ENCODE measurements at places on chromosomes 5 and 9.

DNA sequence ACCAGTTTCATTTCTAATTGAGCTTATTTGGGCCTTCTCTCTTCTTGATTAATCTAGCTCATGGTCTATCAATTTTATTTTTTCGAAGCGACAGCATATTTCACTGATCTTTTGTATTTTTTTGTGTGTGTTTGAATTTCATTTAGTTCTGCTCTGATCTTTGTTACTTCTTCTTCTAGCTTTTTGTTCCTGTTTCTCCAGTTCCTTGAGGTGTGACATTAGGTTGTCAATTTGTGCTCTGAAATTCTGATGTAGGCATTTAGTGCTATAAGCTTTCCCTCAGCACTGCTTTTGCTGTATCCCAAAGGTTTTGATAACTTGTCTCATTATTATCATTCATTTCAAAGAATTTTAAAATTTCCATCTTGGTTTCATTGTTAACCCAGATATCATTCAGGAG lies 67.3 kb downstream of the STRBP start:
- no peak for DNase-seq

DNA sequence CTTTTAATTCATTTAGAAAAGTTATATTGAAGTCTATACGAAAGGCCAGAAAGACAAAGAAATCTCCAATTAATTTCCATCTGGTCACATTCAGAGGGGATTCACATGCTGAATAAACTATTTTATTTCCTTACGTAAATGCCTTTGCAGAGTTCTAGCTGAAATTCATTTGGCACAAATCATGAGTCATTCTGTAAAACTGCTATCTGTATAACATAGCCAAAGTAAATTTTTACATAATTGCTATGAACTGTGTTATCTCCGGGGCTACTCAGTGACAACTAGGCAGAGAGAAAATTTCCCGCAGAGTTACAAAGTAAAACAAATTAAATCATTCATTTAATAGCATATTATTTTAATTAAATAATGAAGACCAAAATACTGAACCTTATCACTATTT lies 463.2 kb upstream of the ADAMTS16 start:
- no peak for DNase-seq

- no peak for DNase-seq
Measured at GRCh38 chr9:86643946-86644674, 289.9 kb upstream of the TUT7 start.

GRCh38 chr9:130359819-130360218 lies 84.9 kb upstream of the ASS1 start:
- no peak for DNase-seq

DNA sequence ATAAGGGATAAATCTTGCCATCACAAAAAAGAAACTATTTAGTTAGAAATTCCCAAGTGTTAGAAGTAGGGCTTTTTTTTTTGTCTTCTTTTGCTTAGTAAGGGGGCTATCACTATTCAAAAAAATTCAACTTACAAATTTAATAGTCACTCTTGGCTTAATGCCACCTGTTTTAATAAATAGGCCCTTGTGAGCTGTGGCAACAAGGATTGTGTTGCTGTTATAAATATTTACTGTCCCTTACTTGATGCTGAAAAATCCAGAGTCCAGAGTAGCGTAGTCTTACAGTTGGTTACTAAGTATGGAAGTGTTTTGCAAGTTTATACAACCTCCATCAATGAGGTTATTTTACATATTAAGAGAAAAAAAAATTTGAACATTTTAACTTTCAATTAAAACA lies 21.4 kb upstream of the CEP78 start:
- no peak for DNase-seq

DNA sequence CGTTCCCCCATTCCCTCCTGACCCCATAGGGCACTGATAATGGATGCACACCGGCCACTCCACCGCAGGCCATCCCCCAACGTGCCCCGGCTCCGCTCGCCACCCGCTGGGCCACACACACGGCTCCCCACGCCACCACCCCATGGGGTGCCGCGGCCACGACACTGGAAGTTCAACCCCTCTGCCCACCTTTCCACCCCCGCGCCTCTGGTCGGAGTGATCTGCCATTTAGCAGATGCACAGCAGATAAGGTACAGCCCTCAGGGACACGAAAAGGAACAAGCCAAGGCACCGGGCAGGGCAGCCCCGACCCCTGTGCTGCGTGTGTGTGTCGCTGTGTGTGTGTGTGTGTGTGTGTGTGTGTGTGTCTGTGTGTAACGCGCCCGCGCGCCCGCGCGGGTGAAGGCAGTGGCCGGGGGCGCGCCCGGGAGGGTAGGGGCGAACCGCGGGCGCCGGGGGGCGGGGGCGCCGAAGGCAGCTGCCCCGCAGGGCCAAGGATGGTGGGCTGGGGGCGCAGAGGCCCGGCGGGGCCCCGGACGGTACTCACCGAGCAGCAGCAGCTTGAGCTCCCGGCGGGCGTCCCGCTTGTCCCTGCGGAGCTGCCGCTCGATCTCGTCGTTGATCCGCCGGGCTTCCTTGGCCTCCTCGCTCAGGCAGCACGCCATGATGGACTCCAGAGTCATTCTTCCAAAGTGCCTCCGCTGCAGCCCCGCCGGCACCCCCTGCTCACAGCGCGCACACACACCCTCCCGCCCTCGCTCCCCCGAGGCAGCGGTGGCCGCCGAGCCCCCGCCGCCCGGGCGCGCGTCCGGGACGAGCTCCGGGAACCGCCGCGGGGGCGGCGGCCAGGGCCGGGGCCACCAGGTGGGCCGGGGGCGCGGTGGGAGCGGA lies 813 bp downstream of the GNAQ start:
- DNase-seq, result peak; percentile 76

DNA sequence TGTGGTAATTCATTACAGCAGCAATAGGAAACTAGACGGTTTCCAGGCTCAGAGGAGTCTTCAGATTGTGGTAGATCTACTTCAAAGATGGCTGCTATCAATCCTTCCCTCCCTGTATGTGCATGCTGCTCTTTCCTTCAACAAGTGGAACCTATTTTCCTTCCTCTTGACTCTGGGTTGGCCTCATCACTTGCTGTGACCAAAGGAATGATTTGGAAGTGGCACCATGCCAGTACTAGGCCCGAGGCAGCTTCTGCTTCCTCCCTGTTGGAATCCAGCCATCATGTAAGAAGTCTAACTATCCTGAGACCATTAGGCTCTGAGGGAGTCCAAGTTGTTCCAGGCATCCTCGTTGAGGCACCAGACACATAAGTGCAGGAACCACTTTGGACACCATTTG lies 46.5 kb upstream of the MCTP1 start:
- DNase-seq, result no peak

GRCh38 chr9:127991017-127991756 lies 10.4 kb upstream of the EEIG1 start:
- no peak for DNase-seq

DNA sequence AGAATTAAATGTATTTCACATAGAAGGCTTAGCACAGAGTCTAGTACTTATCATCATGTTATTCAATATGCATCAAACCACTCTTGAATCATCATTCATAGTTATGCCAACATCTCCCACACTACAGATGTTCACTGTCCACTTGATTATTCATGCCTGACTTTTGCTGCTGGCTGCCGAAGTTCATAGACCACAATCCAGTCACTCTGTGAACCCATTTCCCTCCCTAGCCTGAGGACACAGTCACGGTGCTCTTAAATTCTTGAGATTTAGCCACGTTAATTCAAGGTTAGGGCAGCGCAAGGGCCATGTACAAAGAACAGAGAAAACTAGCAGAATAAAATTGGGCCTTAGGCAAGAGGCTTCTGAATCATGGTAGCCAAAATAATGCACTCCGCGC lies 32.4 kb downstream of the ABCA1 start:
- no peak for DNase-seq
